ENCODE measurements at places on chromosomes 6 and 20.
A peak's percentile ranks its signal among the peaks of the same experiment; 100 is the strongest.

DNA sequence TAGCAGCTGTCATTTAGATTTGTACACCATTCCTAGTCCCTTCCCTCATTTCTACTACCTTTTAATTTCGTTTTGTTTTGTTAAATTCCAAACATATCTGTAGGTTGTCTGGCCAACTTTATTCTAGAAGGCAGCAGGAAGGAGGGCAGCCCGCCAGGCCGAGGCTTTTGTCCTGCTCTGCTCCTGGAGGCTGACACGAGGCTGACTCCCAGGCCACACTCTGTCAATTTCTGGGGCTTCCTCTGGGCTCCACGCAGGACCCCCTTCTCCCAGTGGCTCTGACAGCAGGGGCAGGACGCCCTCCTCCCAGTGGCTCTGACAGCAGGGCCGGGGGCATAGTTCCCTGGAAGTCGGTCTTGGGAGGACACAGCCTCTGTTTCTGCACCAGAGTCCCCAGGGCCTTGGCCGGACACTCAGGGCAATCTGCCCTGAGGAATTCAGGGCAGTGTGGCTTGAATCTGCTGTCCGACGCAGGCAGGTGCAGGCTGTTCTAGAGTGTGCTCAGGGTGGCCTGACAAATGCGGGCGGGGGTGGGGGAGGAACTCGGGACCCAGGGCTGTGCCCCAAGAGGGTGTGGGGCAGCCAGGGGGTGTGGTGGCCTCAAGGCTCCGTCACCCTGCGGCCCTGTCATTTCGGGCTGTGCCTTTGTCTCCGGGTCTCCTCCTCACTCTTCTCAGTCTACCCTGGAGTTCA is 11.8 kb downstream of the SMOC2 start:
- DNase-seq: no peak

GRCh38 chr6:17450397-17450796 is 57.0 kb downstream of the CAP2 start:
- no peak for DNase-seq

DNA sequence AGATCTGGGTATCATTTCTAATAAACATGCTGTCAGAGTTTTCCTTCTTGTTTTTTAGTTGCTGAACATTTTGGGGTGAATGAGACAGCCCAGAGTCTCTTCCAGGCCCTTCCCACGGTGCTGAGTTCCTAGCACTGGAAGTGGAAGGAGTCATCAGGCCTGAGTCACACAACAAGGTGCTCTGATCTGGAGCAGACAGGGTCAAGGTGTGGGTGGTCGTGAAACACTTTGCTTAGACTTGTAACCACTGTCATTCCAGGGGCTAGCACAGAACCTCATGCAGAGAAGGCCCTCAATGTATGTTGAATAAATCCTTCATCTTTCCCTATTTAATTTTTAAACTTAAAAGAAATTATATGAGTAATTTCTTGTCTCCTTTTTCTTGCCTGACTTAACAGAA is 60.6 kb downstream of the TXLNB start:
- DNase-seq: no peak

- DNase-seq: no peak
These were observed 21.3 kb downstream of the PDE10A start for GRCh38 chr6:165641672-165642156.

DNA sequence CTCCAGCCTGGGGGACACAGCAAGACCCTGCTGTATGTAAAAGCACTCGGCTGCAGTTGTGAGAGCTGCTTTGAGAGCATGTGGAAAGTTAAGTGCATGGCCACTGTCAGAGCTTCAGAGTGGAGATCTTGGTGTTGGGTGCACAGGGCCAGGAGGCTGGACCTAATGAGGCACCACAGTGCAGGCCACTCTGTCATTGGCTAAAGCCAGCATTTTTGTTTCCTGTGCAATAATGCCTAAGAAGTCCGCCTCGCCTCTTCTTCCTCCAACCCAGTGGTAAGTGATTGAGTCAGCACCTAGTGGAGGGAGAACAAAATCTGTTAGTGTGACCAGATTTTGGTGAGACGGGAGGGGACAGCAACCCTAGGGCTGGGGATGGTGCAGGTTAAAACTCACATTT is 60.6 kb downstream of the SSR1 start:
- DNase-seq: no peak

DNA sequence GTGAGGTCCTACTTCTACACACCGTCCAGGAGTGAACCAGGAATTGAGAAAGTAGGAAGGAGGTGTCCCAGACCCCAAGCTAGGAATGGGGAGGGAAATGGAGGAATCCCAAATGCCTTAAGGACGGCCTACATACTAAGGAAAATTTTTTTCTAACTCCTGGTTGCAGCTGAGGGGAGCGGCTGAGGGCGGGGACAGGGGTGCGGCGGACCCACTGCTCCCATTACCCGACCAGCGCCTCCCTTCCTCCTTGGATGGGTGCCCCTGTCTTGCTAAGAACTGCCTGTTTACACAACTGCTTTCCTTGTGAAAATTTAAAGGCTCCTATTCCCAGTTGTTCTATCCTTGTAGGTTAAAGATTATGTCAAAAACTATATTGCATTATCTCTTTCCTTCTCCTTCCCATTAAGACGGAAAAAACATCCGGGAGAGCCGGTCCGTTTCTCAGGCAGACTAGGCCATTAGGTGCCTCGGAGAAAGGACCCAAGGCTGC is 699 bp upstream of the HSPA1B start:
- peak; percentile 90 for DNase-seq

GRCh38 chr20:48776306-48776705 is 51.5 kb downstream of the PREX1 start:
- no peak for DNase-seq

GRCh38 chr6:105402090-105402938 is 568 bp downstream of the PREP start:
- no peak for DNase-seq

GRCh38 chr6:145267076-145267867 is 468.0 kb downstream of the EPM2A start:
- DNase-seq: no peak

DNA sequence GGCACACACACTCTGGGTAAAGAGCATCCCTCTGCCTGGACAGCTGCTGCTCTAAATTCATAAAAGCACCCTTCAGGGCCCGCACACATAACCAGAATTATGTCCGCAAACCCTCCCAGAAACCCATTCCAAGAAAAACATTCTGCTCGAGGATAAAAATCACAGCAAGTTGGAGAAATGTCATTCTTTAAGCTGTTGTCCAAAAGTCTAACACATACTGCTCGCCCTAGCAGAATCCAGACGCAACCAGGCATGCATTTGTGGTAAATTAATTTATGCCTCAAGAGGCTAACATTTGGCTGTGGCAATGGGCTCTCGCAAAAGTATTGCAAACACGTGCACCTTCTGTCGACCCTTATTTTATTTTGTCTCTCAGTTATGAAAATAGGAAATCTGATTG is 116.1 kb upstream of the INSM1 start:
- DNase-seq: no peak

- DNase-seq: no peak
These were observed 109.1 kb downstream of the LY86 start for GRCh38 chr6:6697620-6698019.

DNA sequence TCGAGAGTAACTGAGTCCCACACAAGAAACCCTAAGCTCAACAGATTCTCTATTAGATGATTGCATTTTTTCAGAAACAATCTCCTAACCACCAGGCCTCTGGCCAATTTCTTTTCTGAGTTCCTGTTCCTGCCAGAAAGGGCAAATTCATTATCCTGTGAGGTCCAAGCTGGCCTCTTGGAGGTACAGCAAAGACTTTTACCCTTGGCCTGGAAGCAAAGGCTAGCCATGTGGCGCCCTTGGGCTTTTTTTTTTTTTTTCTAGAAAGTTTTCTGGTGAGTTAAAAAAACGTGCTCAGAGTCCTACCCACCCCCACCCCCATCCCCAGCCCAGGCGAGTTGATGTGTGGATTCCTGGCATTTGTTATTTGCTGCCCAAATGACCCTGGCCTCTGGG is 59.0 kb upstream of the EEF1A1 start:
- DNase-seq: peak; percentile 34

DNA sequence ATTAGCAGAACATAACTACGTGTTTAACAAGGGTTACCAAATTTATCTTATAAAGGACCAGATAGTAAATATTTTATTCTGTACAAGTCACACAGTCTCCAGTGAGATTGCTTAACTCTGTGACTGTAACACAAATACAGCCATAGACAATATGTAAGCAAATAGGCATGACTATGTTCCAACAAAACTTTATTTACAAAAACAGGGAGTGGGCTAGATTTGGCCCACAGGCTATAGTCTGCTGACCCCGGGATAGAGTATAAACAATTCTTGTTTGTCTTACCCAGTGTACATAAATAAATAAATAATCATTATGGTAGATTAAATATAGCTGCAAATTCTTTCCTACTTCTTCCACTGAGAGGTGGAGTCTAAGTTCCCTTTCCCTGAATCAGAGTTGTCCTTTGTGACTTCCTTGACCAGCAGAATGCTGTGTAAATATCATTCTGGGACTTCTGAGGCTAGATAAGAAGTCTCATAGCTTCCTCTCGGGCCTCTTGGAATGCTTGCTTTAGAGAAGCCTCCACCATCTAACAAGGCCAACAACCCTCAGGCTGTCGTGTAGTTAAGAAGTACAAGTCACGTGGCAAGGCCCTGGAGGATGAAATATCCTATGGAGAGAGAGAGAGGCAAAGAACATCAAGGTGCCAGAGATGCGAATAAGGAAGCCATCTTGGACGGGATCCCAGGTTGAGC is 59.1 kb upstream of the TMEM244 start:
- DNase-seq: no peak

DNA sequence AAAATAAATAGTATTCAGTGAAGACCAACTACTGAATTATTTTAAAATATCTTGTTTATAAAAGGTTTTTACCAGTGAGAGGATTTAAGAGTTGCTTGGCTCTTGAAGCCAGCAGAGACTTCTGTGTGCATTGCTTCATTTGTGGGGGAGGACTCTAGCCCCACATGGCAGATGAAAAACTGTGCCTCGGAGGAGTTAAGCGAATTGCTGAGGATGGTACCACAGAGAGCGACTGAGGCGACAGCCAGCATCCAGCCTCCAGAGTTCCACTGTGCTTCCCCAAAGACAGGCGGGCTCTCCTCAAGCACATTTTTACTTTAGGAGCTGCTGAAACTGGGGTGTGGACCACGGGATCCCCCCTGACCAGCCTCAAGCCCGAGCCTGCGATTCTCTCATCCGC is 80.7 kb downstream of the THBS2 start:
- no peak for DNase-seq

DNA sequence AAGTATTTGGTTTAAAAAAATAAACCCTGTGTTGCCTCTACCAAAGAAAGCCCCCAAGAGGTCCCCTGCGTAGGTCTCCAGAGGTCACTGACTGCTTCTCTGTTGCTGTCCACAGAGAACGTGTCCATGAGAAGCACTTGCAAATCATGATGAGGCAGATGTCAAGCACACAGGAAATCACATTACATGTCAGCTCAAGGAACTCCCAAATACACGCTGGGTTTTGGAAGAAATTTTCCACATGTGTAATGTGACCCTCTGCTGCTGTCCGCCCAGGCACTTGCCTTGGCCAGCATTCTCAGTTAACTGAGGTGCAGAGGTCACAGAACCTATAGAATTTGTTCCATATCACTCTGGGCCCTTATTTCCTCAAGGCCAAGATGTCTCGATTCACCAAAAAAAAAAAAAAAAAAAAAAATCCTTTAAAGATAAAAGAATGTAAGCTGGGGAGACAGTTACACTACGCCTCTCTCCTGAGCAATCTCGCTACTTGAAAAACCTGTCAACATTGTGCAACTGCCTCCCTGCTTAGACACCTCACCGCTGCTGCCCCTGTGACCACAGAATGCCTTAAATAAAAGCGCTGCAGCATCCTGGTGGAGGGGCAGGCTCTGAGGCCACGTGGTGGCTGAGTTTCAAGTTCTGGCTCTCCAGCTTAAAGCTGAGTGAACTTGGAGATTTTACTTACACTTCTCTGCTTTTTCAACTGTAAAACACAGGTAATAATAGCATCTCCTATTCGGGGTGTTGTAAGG is 42.3 kb downstream of the SLC22A23 start:
- no peak for DNase-seq

DNA sequence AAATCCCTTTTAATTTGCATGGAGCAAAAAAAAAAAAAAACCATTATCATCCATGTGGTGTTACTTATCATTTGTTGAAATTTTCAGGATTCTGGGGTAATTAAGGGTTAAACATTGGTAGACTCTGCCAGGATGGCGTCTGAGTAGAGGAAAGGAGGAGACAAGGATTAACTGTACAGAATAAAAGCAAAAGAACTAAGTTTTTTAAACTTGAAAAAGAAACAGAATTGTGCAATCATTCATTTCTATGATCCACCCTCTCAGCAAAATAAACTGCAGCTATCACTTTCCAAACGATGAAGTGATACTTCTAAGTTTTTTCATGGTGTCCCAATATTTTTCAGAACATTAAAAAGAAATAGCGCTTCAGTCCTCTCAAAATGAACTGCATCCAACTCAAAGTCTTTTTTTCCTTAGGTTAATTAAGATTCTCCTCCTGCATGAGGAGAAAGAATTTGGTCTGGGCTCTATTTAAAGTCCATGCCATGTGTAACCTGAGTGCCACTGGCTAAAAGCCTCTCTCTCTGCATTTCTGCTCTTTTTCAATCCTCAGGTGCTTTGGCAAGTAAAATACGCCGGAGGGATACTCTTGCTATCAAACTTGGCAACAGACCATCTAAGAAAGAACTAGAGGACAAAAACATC is 69.5 kb upstream of the LTV1 start:
- no peak for DNase-seq

DNA sequence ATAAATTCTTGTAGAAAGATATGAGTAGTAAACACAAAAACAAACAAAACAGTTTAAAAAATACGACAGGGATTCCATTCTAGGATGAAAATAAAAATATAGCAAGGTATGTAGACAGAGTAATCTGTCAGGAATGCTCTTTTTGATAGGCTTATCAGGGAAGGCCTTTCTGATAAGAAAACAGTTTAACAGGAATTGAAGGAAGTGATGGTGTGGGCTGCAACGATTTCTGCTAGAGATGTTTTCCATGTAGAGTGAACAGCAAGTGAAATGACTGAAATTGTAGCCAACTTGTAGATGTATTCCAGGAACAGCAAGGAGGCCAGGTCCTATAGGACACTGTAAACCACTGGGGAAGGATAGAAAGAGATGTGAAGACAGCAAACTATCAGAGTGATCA is 689.7 kb upstream of the GJE1 start:
- no peak for DNase-seq

- peak; percentile 25 for DNase-seq
These were observed 22.5 kb upstream of the HFE start for GRCh38 chr6:26064619-26065257.

GRCh38 chr20:2509794-2510193 is 1.1 kb upstream of the ZNF343 start:
- no peak for DNase-seq

- no peak for DNase-seq
These were observed 47.3 kb upstream of the TTPAL start for GRCh38 chr20:44428174-44429016.

GRCh38 chr20:17083738-17084137 is 143.1 kb upstream of the PCSK2 start:
- DNase-seq: no peak

GRCh38 chr20:44081476-44081875 is 105.5 kb downstream of the JPH2 start:
- DNase-seq: no peak

DNA sequence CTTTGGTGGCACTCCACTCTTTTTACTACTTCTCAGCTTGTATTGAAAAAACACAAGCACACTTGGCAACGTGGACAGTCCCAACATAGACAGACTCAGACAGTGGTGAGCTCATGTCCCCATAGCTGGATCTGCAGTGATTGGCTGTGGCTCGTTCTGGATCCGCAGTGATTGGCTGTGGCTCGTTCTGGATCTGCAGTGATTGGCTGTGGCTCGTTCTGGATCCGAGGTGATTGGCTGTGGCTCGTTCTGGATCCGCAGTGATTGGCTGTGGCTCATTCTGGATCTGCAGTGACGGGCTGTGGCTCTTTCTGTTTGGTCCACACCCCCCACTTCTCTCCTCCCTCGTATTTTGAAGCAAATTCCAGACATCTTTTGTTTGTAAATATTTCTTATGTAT is 28.0 kb downstream of the OSBPL2 start:
- DNase-seq: no peak

Data from body of pancreas (tissue), 4 donors.